ENCODE measurements at places on chromosomes 1 and 21.

- no peak for DNase-seq
Measured at GRCh38 chr1:67053535-67053784, 488 bp downstream of the SLC35D1 start.

DNA sequence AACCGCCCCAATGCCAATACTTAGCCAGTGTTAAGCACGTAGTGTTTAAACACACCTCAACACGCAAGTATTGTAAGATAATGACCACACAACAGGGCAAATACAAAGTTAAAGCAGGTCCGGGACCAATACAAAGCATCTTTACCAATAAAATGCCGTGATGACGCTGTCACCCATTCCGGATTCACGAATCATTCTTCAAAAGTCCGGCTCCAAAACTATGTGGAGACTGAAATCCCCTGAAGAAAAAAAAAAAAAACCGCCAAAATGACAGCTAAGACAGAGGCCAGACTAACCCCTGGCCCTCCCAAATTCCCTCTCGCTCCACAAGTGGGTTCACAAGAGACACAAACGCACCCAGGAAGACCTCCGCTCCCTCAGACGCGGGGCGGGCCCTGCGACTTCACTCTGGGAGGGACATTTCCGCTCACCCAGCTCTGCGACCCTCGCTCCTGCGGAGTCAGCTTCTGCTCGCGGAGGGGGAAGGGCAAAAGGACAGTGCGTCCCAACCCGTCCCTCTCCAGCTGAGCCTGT lies 625 bp upstream of the DARS2 start:
- DNase-seq, result no peak

DNA sequence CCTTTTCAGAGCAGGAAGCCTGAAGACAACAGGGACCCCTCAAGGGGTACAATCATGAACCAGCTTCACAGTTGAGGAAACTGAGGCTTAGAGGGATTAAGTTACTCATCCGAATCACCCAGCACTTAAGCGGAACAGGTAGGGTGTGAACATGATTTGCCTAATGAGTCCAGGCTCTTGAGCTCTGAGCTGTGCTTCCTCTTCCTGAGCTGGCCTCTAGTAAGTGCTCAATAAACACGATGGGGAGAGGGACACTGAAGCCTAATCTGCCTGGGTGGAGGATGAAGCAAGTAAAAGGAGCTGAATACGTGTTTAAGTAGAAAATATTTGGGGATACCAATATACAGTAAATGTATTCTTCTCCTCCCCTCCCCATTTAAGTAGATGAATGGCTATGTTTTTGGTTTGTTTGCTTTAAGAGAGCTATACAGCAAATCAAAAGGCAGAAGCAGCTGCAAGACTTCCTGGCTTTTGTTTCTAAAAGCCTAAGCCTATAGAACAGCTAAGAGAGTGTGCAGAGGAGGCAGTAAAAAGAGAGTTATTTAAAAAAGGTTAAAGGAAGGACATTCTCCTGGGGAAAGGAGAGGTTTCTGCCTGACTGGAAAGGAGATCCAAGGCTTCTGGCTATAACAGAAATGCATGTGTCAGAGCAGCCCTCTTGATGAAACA lies 20.5 kb downstream of the STPG1 start:
- no peak for DNase-seq

DNA sequence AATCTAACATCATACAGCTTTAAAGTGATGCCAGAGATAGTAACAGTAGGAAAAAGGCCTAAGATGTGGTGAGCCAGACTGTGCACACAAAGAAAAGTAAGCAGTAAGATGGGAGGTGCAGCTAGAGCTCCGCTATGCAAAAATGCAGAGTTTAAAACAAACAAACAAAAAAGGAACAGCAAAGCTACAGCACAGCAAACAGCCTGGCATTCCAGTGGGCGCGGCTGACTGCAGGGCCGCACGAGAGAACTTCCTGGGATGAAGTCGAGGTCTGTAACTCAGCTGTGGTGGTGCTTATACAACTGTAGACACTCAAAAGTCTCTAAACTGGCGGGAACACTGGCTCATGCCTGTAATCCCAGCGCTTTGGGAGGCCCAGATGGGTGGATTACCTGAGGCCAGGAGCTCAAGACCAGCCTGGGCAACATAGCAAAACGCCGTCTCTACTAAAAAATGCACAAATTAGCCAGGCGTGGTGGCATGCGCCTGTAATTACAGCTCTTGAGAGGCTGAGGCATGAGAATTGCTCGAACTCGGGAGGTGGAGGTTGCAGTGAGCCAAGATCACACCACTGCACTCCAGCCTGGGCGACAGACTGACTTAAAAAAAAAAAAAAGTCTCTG lies 30.1 kb downstream of the PRDM15 start:
- DNase-seq, result no peak

DNA sequence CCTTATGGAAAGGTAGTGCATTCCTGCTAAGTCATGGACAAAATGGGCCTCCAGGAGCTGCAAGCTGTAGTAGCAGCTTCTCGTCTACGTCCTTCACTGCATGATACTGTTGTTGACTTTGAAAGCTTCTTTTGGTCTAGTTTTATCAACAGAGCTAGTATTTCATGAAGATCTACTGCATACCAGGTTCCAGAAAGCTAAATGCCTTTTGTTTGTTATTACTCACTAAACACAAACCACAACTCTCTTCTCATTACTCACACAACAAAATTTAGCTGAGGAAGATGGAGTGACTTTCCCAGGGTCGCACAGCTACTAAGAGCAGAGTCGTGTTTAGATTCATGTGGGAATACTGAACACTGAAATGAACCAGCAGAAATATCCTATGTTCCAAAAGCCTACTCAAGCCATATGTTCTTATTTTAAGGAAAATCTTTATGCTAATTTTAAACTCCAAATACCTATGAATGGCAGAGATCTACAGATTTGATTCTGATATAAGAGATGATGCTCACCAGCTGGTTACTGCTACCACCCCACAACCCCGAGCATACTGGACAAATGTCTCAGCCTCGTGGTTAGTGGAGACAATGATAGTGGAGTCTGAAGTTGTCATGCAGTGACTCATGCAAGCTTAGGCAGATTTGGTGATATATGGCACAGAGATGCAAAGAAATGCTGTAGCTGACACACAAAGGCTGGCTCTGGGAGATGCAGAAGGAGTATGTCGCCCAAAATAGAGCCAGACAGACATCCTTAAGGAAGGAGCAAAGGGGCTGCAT lies 20.6 kb downstream of the PGBD2 start:
- no peak for DNase-seq

DNA sequence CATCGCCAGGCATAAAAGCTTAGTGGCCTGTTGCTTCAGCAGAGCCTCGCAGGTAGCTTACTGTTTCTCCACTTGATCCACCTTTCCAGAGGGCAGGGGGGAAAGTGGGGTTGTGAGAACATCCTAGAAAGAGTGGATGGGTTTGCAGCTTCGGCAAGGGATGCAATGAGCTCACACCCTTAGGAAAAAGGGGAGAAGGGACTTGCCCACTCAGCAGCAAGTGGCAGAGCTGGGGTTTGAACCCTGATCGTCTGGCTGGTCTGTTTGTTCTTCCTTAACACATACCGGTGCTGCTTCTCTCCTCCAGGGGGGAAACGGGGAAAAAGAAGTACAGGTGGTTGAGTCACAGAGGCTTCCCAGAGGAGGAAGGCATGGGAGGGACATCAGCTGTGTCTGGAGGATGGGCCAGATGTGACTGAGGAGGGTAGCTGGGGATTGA lies 1.0 kb downstream of the TMEM201 start:
- DNase-seq, result no peak

DNA sequence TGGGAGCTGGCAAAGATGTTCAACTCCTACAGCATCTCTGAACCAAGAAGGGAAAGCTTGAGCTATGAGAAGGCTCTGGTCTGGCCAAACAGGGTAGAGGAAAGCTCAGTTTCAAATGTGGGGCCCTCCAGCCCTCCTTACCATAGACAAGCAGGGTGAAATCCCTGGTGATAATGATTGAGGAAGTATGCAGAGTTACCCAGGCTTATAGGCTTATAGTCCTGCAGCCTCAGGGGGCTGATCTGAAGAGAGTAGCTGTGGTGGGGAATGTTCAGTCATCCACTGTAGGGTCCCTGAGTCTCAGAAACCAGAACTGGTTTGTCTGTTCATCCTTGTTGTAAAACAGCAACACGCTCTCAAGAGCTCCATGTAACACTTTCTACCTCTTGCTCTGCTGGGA lies 19.8 kb upstream of the LY9 start:
- no peak for DNase-seq

GRCh38 chr1:217370757-217371156 lies 260.1 kb downstream of the GPATCH2 start:
- no peak for DNase-seq
